ENCODE measurements at places on chromosomes 2 and 18.

GRCh38 chr2:241114836-241115235 is 12.7 kb upstream of the MTERF4 start:
- DNase-seq: no peak

- no peak for DNase-seq
These were observed 179.3 kb downstream of the C1D start for GRCh38 chr2:67883316-67884087.

DNA sequence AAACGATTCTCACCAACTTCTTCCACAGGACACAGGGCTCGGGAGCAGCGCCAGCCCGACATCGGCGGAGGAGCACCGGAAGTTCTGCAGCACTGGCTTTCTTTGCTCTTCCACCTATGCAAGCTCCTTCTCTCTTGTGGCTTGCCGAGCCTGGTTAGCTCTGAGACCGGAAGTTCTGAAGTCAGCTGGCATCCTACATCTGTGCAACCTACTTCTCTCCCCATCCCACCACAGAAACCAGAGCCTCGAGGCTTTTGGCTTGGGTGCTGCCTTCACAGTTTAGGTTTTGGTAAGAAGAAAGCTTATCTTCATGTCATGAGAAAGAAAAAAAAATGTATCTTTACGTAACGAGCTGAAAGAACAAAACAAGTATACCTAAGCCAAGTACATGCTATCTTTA is 111.7 kb downstream of the ANKRD44 start:
- DNase-seq: no peak

DNA sequence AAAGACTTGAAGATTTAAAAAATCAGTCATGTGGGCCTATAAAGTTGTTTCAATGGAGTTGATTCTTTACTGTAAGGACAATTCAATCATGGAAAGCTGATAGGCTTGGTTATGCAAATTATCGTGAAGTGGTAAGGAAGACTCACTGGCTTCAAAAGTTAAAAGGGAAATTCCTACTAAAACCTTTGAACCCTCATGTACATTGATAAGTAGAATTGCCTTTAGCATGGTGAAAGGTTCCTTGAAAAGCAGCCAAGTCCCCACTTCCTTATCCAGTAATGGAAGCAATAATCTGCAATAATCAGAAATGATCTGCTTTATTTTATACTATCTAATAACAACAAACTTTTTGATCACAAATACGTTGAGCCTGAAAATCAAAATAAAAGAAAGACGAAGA is 14.4 kb upstream of the CCL20 start:
- DNase-seq: no peak

DNA sequence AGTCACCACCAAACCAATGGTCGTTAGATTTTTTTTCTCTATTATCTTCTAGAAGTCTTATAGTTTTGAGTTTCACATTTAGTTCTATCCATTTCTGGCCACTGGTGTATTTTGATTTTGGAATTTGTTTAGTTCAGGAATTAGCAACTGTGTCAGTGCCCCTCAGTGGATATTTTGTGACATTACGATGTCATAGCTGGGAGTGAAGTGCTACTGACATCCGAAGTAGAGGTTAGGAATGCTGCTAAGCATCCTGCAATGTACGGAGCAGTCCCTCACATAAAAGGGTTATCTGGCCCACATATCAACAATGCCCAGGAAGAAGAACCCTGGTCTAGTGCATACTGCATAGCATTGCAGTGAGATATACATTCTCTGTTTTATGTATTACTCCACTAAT is 157.4 kb upstream of the RGPD4 start:
- DNase-seq: no peak

DNA sequence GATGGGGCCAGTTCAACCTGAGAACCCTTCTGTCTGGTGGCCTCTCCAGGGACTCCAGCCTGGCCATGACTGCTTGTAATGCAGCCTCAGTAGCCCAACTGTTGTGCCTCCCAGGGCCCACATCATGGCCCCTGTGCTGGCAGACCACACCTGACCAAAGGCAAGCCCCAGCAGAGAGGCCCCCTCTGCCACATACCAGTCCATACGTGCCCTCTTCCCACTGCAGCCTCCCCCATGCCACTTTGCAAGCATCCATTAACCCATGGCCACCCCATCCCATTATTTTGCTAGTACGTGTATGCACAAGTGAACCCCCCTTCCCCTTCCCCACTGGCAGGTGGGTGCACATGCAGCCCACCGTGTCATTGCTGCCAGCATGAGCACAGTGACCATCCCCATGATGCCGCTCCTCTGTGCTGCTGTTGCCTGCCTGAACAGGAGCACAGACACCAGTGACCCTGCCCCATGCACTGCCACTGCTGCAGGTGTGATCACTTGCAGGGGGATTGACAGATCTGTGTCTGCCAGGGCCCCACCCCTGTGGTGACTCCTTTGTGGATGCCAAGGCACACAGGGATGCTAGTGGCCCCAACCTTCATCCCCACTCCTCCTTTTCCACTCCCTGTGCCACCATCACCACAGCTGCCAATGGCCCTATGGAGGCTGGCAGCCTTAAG is 330.0 kb upstream of the DSEL start:
- no peak for DNase-seq

GRCh38 chr18:1246827-1247226 is 342.2 kb downstream of the ADCYAP1 start:
- DNase-seq: no peak

DNA sequence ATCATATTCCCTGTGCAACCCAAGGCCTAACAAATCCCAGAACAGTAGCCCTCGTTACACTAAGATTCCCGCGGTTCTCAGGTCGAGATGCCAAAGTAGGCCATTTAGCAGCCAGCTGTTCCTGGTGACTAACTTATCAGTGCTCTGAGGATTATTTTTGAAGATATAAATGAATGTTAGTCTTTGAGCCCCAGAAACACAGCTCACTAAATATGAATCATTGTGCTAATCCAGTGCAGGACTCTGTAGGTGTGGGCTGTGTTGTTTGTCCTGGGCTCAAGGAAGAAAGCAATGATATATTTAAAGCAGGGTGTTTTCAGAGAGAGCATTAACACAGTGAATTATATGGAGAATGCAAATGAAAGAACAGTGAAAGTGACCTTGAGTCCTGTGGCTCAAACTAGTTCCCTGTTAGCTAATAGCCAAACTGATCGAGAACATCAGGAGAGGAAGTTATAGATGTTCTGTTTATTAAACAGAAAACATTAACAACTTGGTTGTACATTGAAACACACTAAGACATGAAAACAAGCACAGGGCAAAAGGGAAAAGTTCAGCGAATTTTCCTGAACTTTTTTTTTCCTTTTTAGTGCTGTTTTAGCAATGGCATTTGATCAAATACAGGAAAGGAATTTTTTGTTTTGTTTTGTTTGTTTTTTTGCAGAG is 228.3 kb downstream of the RNF152 start:
- no peak for DNase-seq

- DNase-seq: no peak
These were observed 75.4 kb downstream of the NCKAP5 start for GRCh38 chr2:133492719-133493380.

- no peak for DNase-seq
These were observed 37.4 kb upstream of the TXNDC2 start for GRCh38 chr18:9848170-9848879.

- DNase-seq: no peak
These were observed 115.6 kb upstream of the RMDN2 start for GRCh38 chr2:37809525-37809924.

DNA sequence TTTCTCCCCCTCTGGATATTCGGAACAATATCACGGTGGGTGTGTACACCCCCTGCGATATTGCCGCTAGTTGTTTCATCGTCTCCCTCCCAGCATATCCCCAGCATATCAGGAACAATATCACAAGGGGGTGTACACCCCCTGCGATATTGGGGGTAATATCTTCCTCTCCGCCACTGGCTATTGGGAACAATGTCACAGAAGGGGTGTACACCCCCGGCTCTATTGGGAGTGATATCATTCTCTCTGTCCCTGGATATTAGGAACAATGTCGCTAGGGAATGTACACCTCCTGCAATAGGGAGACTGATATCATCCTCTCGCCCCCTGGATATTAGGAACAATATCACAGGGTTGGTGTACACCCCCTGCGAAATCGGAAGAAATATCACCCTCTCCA is 1932.0 kb downstream of the SUCLG1 start:
- no peak for DNase-seq

GRCh38 chr2:154375579-154375931 is 322.9 kb upstream of the KCNJ3 start:
- DNase-seq: no peak

- DNase-seq: no peak
These were observed 185.1 kb downstream of the MYO3B start for GRCh38 chr2:170362871-170363631.

GRCh38 chr2:157875641-157876065 is 477 bp downstream of the ACVR1 start:
- DNase-seq: no peak

GRCh38 chr2:190875891-190876290 is 4.7 kb upstream of the GLS start:
- no peak for DNase-seq

GRCh38 chr18:79250301-79250981 is 145.3 kb upstream of the NFATC1 start:
- DNase-seq: no peak

DNA sequence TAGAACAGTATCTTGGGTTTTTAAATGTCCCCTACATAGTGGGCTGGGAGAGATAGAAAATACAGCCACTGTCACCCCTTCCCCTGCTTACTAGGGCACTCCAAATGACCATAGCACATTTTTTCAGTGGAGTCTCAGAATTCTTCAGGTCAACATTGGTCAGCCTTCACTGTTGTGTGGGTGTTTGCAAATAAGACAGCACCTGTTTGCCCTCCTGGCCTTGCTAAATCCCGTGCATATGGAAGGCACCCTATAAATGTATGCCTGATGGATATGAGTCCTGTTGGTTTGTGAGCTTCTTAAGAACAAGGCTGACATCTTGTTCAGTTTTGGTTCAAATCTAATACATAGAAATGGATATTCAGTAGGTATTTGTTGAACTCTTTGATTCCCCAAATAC is 12.5 kb downstream of the ITGA6 start:
- no peak for DNase-seq

DNA sequence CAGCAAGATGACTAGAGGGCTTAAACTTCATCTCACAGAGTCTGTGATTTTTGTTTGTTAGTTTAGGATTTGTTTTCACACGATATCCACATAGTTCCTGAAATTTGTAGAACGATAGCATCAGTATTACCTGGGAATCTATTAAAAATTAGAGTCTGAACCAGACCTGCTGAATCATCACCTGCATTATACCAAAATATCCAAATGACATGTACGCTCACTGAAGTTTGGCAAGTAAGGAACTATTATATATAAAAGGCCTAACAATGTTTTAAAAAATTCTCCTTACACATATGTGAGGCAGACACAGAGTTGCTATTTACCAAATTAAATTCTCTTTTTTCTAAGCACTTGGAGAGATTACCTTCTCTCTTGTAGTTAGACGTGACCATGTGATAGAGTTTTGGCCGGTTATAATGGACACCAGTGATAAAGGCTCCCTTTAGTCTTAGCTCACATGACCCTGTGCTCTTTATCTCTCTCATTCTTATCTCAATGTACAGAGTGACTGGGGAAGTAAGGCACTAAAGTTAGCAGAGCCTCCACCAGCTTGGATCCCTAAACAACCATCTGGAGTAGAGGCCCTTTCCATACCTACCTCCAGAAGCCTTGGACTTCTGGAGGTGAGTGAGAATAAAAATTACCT is 363.1 kb downstream of the DSC3 start:
- DNase-seq: no peak

GRCh38 chr2:85722519-85722918 is 28.4 kb downstream of the GNLY start:
- DNase-seq: no peak

- no peak for DNase-seq
These were observed 44.5 kb downstream of the COL3A1 start for GRCh38 chr2:189018631-189019030.

- peak; percentile 16 for DNase-seq
These were observed 175.1 kb downstream of the NCK2 start for GRCh38 chr2:105919826-105920225.

DNA sequence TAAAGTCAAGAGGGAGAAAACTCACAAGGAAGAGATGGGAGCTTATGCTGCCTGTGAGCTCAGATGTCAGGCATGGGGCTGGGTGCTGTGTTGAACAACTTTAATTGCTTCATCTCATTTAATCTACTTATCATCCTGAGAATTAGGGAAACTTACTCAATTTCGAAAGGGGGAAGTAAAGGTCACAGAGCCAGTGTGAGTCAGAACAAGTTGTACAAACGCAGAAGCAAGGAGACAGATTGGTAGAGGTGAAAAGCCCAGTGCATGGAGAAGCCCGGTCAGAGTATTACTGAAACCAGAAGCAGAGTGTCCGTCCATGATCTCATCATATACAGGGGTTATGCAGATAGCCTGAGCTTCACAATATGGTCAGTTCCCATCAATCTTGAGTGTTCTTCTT is 281.1 kb upstream of the POU3F3 start:
- no peak for DNase-seq

- DNase-seq: no peak
These were observed 1492.5 kb upstream of the TMEFF2 start for GRCh38 chr2:193687195-193687594.

DNA sequence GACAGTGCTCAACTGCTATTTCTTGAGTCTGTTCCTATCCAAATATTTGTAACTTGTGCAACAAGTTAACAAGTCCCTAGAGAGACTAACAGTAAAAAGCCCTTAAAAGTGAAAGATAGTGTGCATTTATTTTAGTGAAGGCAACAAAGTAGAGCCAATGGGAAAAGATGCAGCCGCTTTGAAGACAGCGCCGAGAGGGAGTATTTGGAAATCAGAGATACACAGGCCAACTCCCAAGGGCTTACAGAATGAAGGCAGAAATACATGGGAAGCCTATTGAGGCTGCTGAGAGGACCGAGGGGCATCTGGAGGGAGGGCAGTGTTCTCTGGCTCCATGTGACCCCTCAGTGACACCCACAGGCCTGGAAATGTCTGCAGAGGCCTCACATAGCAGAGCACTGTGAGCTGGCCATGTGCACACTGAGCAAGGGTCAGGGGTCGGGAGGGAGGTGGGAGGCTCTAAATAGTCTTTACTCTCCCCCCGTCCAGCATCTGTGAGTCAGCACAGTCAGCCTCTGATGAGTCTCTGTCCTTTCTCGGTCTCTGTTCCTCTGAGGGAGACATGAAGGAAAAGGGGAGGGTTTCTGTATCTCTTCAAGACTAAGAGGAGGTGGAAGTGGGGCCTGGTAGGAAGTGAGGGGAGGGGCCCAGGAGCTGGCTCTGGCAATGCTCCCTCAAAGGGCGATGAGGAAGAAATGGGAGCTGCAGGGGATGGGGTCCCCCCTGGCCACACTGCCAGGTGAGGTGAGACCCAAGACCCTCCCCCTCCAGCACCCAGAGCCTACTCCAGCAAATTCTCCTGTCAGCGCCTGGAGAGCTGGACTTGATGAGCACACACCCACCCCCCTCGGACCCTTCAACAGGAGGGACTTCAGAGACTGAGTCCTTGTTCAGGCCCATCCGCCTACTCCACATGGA is 133.6 kb downstream of the SP3 start:
- DNase-seq: peak; percentile 75

- no peak for DNase-seq
These were observed 32.3 kb downstream of the PTPN2 start for GRCh38 chr18:12851716-12852115.

DNA sequence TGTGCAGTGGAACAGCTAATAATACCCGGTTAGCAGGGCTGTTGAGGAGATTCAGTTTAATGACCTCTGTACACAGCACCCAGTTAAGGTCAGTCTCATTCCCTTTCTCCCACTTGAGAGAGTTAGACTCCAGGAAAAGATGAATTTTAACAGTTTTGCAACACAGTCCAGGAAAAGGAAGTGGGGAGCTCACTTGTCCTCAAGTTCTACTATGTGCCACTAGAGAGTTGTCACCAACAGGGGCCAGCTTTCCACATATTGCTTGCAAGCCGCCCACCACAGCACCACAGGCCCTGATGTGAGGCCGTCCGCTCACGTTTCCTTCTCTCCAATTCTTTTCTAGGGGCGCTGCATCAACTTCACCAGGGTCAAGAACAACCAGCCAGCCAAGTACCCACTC is 142.1 kb downstream of the GFPT1 start:
- DNase-seq: no peak
